Activated CD4-positive, CD25-positive, alpha-beta regulatory T cell treated with anti-CD3 and anti-CD28 coated beads, Interleukin-2, amount 50 U/mL, for 24 hours (primary cell): ENCODE measurements at places on chromosomes 11 and 22.

GRCh38 chr11:30143098-30143705, 87.6 kb upstream of the FSHB start:
- no peak for ATAC-seq

DNA sequence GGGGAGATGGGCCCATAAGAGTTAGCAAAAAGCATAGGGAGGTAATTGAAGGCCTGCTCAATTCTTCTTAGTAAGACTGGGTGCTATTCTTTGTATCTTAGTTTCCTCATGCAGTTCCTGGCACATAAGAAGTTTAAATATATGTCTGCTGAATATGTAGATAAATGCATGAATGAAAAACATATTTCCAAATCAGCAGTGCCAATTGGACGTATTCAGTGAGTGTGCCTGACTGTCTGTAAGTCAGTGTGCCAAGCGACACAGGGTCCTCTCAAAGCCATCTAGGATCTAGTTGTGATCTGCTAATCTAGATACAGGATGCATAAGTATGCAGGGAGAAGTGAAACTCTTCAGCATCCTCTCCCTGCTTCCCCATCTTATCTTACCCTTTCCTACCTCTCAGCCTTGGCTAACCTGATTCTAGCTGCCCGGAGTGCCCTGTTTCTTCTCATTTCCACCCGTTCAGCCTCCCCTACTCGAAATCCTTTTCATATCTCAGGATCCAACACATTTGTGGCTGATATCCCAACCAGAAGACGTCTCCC, 91.1 kb upstream of the SORL1-AS1 start:
- no peak for ATAC-seq

- ATAC-seq, result peak; percentile 19
Measured at GRCh38 chr22:20566420-20567260, 59.2 kb downstream of the MED15 start.

- ATAC-seq, result no peak
Measured at GRCh38 chr22:49170053-49170452, 657.6 kb downstream of the BRD1 start.

DNA sequence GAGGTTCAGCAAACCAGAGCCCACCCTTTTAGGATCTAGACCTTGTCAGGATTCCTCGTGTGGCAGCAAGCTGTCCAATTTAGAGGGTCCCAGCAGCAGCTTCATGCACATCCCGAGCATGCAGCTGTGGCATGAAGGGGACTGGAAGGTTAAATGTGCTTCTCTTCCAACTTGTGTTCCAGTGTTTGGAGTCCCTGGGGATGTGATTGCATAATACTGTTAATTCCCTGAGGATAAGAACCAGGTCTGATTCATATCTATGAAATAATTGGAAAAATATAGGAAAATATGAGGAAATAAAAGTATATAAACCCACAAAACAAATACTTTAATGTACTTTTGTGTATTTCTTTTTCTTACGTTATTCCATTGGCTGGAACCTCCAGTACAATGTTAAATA, 130.5 kb downstream of the MORC2 start:
- no peak for ATAC-seq

DNA sequence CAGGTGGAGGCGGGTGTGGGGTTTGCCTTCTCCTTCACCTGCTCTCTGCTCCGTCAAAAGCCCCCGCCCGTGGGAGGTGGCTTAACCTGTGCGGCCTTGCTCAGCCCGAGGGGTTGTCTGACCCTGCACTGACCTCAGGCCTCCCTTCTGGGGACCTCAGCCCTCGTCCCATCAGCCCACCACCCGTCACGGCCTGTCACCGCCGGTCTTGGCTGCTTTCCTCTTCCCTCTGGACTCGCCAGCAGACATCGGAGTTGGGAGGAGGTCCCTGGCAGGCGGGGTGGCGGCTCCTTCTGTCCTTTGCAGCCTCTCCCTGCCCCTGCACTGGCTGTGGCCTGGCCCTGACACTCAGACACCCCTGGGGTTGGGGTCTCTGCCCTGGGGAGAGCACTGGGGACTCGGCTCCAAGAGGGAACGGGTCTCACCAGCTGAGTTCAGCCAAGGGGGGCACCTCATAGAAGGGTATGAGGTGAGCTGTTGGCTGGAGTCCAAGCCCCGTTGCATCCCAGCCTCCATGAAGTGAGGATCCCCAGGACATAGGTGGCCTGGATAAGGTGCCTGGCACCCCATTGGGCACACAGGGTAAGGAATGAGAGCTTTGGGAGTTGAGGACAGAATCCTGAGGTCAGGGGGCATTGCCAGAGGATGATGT, 999.6 kb downstream of the BRD1 start:
- ATAC-seq, result no peak

GRCh38 chr11:86069408-86070101, 671 bp upstream of the PICALM start:
- no peak for ATAC-seq

DNA sequence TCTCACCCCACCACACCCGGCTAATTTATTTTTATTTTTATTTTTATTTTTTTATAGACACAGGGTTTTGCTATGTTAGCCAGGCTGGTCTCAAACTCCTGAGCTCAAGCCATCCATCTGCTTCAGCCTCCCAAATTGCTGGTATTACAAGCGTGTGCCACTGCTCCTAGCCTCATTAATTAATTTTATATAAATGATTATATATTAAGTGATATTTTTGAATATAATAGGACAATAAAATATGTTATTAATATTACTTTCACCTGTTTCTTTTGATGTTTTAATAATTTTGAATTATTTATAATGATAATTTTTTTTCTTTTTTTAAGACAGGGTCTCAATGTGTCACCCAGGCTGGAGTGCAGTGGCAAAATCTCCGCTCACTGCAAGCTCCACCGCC, 2.2 kb upstream of the SEC14L4 start:
- ATAC-seq, result no peak

DNA sequence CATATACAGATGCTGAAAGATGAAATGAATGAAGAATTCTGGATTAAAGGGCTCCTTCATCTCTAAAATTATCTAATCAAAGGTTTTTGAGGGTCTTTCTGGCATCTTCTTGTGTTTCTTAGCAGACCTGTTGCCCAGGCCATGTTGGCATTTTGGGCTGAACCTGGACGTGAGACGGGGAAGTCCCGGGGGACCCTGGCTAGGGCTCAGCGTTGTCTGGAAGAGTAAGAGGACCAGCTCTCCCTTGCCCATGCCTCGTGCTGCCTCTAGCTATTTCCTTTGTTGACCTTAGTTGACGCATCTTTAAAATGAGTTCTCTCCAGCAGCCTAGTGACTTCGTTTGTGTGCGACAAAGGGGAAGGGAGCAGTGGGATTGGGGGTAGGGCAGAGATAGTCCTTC, 152.2 kb downstream of the ST3GAL4 start:
- no peak for ATAC-seq

DNA sequence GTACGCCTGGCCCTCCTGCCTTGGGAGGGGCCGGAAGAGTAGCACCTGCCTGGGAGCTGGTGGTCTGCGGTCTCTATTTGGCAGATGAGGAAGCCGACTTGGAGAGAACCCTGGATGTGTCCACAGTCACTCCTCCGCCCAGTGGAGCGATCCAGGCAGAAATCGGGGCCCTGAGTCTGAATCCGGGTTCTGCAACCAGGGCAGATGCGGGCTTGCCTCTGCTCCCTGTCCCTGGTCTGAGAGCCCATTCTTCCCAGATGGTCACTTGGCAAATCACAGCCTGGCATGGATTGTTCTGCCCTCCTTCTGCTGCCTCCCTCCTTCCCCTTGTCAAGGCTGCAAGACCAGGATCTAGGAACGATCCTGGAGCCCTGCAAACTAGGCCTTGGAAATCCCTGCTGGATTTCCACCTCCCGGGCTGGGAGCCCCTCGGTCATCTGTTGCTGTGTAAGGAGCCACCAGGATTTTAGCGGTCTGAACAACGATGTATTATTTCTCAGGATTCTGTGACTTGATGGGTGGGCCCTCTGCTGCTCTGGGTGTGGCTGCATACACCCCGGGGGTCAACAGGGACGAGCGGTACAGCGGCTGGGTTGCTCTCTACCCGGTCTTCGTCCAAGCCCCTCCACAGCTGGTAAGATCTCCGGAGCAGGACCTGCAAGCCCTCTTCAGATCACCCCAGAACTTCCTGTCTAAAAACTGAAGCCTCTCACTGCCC, 2.0 kb upstream of the ASCL2 start:
- ATAC-seq, result no peak

GRCh38 chr11:44065161-44065661, 859 bp upstream of the ACCS start:
- ATAC-seq, result no peak

GRCh38 chr11:77036398-77036797, 2.2 kb downstream of the B3GNT6 start:
- ATAC-seq, result no peak

- no peak for ATAC-seq
Measured at GRCh38 chr11:102846292-102846691, 2.9 kb upstream of the MMP3 start.

DNA sequence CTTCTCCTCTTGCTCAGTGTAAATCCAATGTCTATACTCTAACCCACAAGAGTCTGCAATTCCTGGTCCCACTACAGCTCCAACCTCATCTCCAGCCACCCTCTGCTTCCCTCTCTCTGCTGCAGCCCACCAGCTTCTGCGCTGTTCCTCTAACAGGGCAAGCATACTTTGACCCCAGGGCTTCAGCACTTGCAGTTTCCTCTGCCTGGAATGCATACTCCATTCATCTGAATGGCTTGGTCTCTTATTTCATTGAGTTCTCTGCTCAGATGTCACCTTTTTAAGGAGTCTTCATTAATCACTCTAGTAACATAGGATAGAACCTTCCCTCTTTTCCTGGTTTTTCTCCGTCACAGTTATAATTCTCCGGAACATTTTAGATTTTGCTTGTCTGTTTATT, 141.6 kb downstream of the BUD13 start:
- ATAC-seq, result no peak

DNA sequence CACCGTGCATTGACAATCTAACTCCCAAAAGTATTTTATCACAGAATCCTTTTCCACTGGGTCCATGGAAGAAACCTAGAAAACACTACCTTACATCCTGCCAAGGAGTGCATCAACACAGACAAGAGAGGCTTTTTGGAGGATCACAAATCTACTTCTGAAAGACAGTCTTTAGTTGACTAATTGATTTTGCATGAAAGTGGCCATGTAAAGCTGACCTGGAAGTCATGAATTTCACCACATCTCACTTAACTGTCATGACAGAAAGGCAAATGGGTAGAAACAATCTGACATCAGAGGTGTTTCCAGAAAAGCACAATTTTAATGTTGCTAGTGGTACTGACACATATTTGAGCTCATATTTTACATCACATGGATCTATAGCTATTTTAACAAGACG, 101.6 kb downstream of the FAM76B start:
- peak; percentile 29 for ATAC-seq

- ATAC-seq, result no peak
Measured at GRCh38 chr22:46050451-46050845, 73.5 kb upstream of the WNT7B start.

GRCh38 chr11:304915-305843, 2.4 kb upstream of the IFITM2 start:
- ATAC-seq, result no peak

GRCh38 chr11:98296091-98296880, 724.5 kb upstream of the CNTN5 start:
- ATAC-seq, result no peak
